ENCODE measurements at places on chromosomes 6 and 20.

DNA sequence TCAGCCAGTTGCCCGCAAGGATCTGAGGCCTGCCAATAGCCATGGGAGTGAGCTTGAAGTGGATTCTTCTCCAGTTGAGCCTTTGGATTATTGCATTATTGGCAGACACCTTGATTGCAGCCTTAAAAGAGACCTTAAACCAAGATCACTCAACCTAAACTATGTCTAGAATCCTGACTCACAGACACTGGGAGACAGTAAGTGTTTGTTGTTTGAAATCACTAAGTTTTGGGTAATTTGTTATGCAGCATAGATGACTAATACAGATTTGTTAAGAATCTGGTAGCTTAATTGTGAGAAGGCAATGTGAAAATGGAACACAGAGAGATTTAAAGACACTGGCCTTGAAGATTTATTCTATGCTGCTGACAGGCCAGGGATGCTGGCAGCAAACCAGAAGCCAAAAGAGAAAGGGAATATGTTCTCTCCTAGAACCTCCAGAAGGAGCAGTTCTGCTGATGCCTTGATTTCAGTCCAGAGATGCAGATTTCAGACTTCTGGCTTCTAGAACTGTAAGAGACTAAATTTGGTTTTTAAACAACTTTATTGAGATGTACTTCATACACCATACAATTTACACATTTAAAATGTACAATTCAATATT lies 17.6 kb downstream of the SIRPD start:
- DNase-seq = no peak

DNA sequence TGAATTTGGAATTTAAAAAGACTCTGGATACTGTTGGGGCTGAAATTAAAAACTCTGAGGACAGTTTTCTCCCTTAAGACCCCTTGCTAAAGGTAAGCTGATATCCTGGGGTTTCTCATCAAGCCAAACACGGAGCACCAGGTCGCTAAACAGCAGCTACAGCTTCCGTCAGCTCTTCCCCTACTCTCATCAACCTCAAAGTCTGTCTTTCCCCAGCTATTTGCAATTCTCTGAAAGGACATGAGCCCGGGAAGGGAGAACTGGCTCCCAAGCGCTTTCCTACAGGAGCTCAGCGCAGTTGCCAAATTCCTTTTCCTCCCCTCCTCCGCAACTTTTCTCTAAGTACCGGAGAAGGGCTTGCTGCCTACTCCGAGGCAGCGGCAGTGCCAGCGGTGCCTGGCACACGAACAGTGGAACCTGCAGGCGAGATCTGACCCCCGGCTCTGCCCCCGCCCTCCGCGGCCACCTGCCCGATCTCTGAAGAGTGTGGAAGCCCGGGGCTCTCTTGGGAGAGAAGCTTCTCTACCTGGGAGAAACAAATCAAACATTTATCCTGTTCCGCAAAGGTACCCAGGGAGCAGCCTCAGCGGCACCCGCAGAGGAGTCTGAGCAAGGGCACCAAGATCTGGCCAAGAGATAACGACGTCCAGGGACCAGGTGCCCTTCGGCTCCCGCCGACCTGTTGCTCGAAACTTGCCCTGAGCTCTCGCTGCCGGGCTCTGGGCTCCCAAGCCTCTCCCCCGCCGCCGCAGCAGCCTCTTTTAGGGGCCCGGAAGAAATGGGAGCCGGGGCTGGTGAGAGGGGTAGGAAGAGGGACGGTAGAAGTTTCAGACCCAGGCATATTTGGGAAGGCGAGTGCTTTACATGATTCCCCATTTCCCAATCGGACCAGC lies 2.2 kb downstream of the CBLN4 start:
- no peak for DNase-seq

- no peak for DNase-seq
These were observed 17.5 kb downstream of the KIF16B start for GRCh38 chr20:16555754-16556153.

DNA sequence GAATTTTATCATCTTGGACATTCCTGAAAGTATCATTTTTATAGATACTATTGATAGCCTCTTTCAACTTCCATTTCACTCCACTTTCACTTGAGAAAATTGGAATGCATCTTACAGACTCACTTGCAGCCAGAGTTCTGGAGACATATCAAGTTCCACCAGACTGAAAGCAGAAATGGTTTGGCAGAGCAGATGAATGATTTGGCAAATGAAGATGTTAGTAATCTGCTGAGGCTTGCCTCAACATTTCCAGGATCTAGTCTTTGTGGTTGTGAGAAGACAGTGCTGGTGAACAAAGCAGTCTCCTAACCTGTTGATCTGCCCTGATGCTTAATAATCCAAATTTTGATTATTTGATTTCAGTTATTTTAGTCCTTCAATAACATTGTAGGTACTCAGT lies 202.6 kb downstream of the TRDN start:
- no peak for DNase-seq

DNA sequence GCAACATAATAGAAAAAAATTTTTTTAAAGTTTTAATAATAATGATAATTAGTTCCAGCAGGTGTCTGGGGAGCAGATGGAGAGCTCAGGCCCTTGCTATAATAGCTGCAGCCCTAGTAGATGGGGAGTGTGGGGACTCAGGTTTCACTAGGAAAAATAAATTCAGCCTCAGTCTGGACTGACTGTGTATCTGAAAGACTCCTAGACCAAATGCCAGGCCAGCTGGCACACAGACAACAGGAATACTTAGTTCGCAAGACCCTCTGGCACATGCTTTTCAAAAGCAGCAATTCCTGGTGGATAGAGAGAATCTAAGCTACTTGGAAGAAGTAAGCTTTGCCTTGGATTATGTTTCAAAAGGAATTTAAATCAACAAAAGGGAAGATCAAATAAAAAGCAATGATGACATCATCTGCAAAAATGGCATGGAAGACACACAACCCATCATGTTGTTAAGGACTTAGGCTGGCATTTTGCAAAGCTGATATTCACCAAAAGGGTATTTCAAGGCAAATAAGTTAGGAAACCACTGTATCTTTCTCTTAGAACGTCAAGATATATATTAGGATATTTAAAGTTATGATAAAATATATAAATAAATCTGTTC lies 107.8 kb downstream of the RNGTT start:
- no peak for DNase-seq

GRCh38 chr20:62365814-62366369 lies 1.2 kb downstream of the LAMA5 start:
- no peak for DNase-seq

- DNase-seq = peak; percentile 43
These were observed 44.4 kb downstream of the RSPO3 start for GRCh38 chr6:127162836-127163235.

DNA sequence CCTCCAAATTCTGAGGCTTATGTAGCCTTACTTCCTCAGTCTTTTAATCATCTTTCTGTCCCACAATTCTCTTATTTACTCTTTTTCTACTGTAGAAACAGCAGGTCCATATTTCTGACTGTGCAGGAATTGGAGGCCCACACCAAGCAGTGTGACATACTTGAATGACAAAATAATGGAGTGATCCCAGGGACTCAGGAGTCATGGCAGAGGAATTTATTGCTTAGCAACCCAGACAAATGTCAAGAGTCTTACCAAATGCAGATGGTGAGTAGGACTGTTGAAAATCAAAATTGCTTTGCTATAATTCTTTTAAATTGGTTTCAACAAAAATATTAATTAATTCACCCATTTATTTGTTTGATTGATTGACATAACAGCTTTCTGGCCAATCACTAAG lies 59.9 kb downstream of the HTR1B start:
- DNase-seq = peak; percentile 65

DNA sequence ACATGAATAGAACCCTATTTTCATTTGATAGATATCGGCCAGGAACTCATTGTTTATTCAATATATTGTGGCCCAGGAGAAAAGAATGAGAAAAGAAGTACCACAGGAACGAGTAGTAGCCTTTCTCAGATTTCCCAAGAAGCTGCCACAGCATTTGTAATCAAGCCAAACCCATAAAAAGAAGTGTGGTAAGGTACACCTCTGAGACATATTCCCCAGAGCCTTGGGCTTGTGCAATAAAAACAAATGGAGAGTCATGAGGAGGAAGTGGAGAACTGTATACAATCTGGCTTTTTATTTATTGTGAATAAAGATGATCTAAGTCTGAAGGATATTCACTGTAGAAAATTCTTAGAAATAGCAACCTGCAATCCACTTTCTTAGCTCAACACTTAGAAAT lies 36.7 kb downstream of the KIF6 start:
- peak; percentile 70 for DNase-seq

GRCh38 chr6:56440551-56440981 lies 193.2 kb upstream of the COL21A1 start:
- DNase-seq = no peak

- DNase-seq = no peak
These were observed 52.2 kb upstream of the TASP1 start for GRCh38 chr20:13690943-13691342.

DNA sequence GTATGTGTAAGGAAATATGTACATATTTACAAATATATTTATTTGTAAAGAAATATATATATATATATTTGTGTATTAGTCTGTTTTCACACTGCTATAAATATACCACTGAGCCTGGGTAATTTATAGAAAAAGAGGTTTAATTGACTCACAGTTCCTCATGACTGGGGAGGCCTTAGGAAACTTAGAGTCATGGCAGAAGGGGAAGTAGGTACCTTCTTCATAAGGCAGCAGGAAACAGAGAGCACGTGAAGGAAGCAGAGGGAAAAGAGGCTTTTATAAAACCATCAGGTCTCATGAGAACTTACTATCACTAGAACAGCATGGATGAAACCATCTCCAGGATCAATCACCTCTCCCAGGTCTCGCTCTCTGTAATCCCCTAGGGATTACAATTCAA lies 644.5 kb upstream of the HS3ST5 start:
- DNase-seq = no peak

GRCh38 chr6:154341336-154341735 lies 15.3 kb downstream of the IPCEF1 start:
- DNase-seq = no peak

DNA sequence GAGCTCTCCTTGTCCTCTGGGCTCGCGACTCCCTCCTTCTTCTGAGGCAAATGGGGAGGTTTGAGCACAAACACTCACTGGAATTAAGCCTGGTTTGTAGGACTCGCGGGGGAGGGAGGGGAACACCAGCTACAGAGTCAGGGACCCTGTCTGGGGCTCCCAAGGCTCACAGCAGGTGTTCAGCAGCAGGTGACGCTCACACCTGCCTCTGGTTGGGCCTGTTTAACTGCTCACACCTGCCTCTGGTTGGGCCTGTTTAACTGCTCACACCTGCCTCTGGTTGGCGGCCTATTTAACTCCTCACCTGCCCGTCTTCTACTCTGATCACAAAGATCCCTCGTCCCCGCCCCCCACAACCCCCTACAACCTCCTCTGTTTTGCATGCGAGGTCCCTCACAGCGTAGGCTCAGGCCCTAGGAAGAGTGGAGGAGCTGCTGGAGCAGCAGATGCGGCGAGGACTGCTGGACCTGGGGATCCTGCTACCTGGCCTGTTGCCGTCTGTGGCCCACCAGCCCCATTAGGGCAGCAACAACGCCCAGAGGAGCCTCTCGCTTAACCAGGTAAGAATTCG lies 181.9 kb downstream of the ERMARD start:
- DNase-seq = no peak

GRCh38 chr6:99613409-99613704 lies 6.7 kb downstream of the PRDM13 start:
- DNase-seq = no peak

DNA sequence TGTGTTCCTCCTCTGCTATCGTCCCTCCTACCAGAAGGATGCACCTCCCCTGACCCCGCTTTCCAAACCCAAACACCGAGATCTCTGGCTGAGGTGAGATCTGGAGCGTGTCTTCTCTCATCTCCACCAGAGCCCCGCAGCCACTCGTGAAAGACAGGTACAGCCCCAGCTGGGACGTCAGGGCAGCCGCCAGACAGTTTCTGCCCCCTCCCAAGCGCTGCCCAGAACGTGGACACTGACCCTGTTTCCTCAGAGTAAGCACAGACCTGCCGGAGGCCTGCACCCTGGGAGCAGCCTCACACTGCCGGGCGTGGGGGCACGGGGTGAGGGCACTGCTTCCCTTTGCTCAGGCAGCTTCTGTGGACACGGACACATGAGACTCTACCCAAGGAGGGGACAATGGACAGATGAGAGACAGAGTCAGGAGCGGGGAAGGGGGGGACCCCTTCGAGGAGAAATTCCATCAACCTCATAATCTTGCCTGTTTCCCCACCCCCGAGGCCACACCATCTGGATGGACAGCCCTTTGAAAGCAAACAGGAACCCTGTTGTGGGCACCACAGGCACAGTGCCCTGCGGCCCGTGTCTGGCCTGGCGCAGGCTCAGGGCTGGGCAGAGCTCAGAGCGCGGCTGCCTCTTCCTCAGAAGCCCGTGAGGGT lies 210.6 kb downstream of the DLL1 start:
- no peak for DNase-seq

DNA sequence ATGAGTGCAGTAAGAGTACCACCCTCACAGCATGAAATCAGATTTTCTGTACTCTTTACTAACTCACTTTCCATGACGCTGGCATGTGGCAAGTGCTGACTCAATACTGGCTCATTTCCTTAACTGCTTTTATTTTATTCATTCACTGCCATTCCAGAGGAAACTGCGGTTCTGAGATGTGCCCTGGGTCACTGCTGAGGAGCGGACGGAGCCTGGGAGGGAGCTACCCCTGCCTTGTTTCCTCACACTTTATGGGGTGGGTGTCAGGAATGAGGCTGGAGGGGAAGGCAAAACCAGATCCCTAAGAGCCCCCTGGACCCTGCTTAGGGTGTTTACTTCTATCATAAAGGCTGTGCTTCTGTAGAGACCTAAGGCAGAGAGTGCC lies 14.4 kb downstream of the NT5E start:
- DNase-seq = peak; percentile 98

DNA sequence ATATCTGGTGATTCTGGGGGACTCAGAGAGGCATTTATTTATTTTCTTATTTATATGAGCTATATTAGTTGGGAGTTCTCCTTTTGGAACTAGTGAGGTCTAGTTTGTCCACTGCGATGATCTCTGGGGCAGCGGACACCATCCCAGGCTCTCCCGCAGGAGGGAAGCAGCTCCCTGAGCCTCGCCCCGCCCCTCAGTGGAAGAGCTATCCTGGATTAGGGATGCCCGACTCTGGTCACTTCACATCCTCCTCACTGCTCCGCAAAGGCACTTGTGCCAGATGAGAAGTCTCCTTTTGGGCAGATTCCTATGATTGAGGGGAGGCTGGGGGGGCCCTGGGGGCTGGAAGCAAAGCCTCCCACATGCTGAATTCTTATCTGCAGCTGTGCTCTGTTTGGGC lies 3.6 kb upstream of the MAS1 start:
- DNase-seq = no peak

DNA sequence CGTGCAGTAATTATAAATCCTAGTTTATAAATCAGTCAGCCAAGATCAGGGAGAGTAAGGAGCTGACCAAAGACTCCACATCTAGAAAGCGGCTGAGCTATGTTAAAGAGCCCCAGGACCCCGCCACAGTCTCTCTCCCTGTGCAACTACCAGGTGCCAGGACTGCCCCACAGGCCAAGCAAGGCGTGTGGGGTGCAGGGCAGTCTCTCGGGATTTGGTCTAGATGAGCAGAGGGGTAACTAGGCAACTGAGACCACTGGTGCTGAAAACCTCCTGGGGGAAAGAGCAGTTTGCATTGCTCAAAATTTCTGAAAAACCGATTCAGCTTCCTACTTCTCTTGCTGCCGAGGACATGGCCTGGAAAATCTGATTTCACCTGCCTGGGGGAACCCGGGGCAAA lies 10.4 kb downstream of the PMEPA1 start:
- no peak for DNase-seq

GRCh38 chr6:135250751-135251497 lies 69.8 kb downstream of the MYB start:
- no peak for DNase-seq

All from brain microvascular endothelial cell (primary cell).